ENCODE measurements at places on chromosomes 3 and 15.
A peak's percentile ranks its signal among the peaks of the same experiment; 100 is the strongest.

DNA sequence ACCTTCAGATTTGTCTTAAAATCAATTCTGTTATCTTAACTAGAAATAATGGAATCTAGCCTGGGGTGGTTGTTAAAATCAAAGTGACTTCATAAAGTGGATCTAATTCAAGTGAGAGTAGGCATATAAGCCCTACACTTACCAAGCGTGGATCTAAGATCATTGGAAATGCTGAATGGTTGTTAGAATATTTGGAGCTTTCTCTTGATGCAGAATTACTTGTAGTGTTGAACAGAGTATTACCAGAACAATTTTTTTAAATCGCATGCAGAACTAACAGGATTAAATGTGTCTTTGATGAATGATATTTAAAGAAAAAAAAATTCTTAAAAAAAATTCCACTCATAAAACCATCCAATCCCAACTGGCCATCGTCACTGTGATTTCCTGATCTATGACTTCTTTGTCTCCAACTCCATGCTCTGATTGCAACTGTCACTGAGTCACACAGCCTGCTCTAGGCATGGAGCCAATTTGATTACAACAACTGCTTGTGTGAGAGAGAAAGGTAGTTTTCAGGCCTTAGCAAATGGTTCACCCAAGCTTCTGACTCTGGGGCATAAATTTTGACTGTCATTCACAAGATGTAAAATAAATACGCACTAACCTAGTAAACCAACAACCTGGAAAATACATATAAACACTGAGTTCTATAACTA lies 25.9 kb upstream of the SPRED1 start:
- DNase-seq, result no peak

DNA sequence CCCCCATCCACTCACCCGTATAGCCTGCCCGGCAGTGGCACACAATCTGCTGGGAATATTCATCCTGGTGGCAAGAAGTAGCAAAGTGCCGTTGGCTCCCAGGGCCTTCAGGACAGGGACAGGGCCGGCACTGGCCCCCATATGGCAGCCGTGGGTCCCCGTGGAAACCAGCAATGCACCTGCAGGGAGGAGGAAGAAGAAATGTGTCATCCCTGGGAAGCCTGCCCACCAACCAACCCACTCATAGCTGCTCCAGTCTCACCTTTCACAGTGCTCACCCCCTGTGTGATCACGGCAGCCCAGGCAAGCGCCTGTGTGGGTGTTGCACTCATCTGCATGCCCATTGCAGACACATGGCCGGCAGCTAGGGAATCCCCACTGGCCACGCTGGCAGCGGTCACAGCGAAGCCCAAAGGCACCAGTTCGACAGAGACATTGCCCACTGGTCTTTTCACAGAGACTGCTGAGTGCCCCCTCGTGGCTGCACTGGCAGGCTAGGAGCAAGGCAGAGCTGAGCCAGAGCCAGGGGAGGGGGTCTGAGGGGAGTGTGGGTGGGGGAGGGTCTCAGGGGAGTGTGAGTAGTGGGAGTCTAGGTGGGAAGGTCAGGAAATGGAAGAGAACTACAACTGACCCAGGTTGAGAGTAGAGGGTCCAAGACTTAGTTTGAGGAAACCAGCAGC lies 4.5 kb upstream of the USP19 start:
- DNase-seq, result no peak

DNA sequence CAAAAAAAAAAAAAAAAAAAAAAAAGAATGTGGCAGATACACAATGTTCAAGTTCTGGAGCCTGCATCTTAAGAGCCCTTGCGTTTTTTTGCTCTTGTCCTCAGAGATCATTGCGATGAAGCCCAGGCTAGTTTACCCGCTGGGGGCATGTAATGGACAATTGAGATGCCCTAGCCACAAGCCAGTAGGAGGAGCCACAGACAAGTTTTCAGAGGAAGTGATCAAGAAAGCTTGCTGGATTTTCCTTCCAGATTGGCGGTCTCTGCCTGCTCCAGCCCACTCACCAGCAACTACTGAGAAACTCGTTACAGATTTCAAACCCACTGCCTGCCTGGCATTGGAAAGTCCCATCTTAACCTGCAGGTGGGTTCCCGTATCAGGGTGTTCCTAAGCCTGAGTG lies 192.1 kb upstream of the EOMES start:
- no peak for DNase-seq

- DNase-seq, result no peak
These were observed 1272.7 kb downstream of the NSUN3 start for GRCh38 chr3:95335517-95335916.

- no peak for DNase-seq
These were observed 261.2 kb downstream of the LPP start for GRCh38 chr3:188415196-188415595.

DNA sequence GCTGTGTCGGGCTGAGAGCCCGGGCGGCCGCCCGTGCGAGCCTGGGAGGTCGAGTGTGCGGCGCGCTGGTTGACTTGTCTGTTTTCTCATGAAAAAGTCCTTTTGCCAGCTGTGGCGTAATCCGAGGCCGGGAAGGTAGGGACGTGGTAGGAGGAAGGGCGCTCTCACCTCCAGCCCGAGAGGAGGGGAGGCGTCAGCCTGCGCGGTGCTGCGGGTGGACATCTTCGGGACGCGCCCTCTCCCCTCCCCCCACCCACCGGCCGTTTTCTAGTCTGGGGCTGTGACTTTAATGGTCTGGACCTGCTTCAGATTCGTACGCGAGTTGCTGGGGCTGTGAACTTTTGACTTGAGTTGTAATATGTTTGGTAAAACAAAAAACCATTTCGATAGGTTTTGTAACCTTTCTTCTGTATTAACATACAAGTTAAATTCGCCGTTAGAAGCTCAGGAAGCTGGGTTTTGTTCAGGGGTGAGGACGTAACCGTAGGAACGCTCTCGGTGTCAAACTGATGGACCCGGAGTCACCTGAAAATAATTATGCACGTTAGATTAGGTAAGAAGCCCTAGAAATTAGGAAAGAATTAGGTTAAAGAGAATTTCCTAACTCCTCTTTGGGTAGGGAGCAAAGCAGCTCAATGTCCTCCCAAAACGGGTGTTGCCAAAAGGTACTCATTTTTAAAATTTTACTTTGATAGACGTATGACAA lies 762 bp downstream of the NCK1 start:
- peak; percentile 33 for DNase-seq
